ENCODE measurements at places on chromosomes 2 and 18.
A peak's percentile ranks its signal among the peaks of the same experiment; 100 is the strongest.

DNA sequence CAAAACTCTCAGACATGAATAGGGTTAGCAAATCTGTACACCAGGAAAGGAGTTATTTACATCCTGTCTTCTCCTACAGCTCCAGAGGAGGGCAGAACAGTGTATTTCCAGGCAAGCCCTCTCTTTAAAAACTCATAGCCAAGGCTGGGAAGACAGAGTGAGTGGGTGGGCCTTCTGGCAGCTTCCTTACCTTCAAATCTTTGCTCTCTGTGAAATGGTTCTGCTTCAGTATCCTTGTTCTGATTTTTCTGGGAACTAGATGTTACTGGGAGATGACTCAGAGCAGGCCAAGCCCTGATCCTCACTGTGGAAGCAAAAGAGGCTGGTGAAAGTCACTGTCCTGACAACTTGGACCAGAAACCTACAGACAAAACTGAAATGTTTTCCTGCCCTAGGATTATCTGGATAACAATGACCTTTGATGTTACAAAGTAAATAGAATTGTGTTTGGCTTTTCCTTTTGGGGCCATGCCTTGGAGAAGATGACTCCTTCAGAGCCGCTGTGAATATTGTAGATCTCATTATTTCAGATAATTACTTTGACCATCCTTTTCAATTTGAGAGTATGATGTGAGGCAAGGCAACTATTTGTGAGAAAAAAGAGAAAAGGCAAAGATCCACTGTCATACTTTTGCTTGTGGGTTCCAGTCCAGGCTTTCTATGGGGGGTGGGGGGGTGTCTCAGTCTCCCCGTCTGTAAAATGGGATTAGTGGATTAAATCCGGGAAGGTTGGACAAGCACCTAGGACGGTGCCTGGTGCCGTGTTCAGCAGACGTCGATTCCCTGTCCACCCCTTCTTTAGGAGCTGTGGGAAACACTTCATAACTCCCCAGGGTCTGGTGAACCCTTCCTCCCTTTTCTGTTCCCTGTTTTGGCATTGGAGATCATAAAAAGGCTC, 644 bp upstream of the QPCT start:
- no peak for DNase-seq

DNA sequence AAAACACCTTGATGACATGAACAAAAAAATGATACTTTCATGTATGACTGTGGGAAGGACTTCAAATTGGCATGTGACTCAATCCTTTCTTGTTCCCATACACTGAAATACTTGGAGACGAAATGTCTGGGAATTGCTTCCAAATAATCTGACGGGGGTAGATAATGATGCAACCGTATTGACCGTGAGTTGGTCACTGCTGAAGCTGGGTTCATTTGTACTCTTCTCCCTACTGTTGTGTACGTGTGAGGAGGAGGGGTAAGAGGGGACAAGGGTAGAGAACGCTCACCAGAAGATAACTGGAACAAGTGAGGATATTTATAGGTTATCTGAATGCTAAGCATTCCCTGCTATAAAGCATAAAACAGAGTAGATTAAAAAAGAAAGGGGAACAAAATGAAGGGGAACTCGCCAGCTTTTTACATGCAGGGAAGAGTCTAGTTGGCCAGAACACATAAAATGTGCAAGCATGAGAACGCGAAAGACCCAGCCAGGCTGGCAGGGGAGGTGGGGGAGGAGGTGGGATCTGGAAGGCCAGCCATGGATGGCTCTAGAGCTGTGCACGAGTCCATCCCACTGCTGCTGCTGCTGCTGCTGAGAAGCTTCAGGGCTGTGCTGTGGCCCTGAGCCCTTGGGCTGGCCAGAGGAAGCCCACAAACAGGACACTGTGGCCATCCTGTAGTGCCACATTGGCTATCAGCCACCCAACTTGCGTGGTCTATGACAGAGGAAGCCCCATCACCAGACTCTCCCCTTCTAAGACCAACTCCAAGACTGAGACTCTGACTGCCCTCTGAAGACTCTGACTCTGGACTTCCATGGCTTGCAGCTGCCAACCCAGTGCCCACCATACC, 15.2 kb upstream of the CETN1 start:
- DNase-seq, result no peak

- DNase-seq, result peak; percentile 89
These were observed 23.0 kb downstream of the DBI start for GRCh38 chr2:119389615-119390306.

GRCh38 chr2:58601017-58601416, 359.9 kb upstream of the FANCL start:
- DNase-seq, result no peak

DNA sequence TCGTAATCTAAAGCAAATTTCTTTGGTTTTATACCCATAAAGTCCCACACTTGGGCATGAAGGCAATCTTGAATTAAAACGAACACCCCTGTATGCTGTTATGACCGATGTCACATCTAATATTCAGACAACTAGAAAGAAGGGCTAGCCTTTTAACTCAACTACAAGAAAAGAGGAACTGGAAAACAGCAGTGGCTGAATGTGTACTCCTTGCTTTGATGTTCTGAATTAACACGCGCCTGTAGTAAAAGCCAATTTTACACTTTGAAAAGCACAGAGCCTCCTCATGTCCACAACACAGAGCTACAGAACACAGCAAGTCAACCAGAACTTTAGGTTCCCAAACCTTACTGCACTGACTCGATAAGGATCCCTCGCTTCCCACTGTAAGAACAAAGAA, 147.6 kb downstream of the HDAC4 start:
- no peak for DNase-seq

GRCh38 chr2:3041841-3042600, 335.6 kb downstream of the EIPR1 start:
- peak; percentile 62 for DNase-seq

DNA sequence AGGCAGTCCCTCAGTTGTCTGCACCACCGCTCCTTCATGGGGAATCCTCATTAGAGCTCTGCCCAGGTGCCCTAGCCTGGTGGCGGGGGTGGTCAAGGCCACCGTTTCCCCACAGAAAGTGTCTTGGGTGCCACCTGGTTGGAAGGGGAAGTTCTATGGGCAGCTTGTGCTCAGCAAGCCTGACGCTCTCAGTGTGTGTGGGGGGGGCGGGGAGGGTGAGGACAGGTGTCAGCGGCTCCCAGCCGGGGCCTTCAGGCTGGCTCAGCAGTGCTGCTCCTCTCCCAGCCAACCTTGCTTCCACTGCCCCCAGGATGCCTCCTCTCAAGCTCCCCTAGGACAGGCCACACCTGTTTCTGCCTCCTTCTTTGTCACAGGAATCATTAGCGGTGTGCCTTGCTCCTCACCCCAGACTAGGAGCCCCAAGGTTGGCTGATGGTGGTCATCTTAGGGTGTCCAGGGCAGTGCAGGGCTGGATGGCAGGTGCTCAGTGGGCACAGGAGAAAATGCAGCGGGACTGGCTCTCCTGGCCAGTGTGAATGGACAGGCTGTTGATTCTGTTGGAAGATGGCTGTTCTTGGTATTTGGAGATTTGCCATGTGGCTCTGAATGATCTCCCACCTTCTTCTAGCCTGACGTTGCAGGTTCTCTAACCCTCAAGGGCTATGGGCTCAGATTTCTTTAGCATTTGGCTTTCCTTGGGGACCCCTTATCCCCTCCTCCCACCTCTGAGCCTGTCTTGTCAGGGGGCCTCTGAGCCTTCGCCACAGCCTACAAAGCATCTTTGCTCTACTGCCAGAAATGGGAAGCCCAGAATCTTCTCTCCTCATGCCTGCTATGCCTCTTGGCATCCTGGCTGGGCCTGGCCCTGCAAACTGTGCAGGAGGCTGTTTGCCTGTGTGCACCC, 185.8 kb upstream of the HS6ST1 start:
- peak; percentile 65 for DNase-seq

DNA sequence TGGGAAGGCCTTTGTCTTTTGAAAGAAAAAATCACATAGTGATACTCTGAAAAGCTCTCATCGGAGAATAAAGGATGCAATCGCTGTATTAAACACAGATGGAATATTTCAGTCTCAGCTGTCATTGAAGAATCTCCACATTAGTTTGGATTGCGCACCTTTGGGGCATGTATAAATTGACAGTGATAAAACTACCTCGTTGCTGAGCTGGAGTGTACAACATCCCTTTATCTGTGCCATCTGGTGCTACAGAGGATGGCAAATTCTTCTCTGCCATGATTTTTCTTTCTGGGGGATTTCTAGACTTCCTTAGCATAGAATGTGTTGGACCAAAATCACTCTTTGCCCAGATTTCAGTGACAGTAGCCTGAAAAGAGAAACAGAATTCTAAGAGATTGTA, 185.3 kb downstream of the PARD3B start:
- DNase-seq, result no peak

DNA sequence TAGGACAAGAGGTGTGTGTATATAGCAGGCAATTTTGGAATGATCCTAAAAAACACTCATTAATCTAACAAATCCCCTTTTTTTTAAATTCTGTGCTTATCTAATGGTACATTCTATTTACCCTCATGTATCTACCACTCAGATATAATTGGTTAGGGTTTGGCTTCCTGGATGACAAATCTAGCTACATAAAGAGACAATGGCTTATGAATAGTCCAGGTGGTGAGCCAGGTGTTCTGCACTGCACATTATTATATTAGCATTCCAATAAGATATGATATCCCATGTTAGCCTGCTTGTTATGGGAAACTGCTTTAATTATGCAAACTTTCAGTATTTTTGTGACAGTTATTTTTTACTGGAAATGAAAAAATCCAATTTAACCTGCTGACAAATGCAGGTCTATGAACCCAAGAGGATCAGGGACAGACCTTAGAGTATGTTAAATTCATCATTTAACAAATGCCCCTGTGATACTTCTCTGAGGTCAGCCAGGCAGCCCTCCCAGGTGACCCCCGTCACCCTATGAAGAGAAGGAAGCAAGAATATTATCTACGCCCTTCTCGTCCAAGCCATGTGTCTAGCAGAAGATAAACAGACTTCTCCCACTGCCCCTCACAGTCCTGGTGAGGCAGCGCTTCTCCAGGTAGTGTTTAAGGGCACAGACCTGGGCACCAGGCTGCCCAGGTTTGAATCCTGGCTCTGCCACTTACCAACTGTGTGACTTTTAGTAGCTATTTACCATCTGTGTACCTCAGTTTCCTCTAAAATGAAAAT, 83.0 kb downstream of the ADD2 start:
- DNase-seq, result peak; percentile 6

GRCh38 chr2:118050386-118050785, 36.5 kb upstream of the CCDC93 start:
- DNase-seq, result no peak

DNA sequence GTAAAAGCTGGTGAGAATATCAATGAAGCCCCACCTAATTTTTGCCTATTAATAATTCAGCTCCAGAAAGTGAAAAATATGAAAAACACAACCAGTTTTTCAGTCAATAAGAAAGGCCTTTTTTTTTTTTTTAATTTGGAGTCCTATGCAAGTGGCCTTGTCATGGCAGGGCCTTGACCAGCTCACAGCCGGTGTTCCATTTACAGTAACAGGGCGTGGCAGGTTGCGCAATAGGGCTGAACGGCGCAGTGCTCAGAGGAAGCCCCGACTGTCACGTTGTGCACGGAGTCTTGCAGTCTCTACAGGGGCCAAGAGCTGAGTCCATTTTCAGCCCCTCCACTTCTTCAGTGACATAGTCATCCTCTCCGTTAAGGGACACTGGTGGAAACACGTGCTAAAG, 184.1 kb upstream of the FN1 start:
- peak; percentile 22 for DNase-seq

GRCh38 chr2:213013979-213014378, 137.4 kb downstream of the IKZF2 start:
- DNase-seq, result no peak

DNA sequence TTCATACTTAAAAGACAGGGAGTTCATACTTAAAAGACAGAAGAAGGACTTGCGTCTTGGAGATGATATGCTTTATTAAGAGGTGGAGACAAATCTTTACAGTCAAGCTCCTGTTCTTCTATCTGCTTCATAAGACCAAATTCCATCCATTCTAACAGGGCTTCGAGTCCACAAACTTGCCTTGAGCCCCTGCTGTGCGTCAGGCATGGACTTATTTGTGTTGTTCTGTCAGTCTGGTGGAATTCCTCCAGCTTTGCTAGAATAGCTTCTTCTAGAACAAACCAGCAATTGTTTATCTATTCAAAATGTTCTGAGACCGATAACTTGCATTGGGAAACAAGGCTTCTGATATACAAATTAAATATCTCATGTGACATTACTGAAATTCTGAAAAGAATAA, 73.9 kb upstream of the SOX11 start:
- DNase-seq, result no peak

- peak; percentile 85 for DNase-seq
These were observed 271.5 kb downstream of the AGAP1 start for GRCh38 chr2:235765181-235765820.

DNA sequence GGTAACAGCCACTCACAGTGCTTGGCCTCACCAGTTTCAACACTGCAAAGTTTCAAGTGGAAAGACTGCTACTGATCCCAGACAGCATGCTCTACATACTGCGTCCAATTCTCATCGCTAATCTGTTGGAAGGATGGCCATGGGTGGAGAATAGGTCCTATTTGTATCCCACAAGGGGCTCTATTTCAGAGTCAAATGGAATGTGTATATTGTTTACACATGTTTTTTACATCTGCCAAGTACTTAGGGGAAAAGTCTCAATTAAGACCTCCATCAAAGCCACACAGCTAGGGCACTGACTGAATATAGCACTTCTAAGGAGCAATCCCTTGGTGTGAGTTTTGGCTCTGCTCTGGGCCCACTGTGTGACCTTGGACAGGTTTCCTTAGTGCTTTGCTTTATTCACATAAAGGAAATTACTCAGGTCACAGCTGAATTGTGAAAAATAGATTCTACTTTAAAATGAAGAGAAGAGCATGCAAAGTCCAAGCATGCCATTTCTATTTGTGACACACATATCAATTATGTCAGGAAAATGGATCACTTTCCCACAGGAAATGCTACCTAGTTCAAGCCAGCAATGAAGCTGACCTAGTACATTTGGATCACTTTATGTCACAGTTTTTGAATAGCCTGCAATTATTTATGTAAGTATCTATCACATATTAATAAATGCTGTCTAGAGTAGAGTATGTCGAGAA, 112.9 kb upstream of the STK17B start:
- no peak for DNase-seq

DNA sequence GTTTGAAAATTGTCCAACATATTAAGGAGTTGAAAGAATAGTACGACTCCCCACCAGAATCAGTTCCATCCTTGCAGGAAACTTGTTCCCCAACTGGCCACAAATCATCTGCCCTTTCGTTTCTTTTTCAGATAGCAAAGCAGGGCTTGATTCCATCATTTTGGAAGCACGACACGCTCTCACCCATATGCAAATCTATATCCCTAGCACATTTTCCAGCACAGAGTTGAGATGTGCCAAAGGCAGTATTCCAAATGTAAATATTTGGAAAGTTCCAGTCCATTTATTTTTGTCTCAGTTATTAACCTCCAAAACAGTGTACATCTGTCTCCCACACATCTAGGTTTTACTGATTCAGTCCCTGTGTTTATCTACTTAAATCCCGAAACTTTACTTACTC, 128.8 kb upstream of the BCL2L11 start:
- no peak for DNase-seq

DNA sequence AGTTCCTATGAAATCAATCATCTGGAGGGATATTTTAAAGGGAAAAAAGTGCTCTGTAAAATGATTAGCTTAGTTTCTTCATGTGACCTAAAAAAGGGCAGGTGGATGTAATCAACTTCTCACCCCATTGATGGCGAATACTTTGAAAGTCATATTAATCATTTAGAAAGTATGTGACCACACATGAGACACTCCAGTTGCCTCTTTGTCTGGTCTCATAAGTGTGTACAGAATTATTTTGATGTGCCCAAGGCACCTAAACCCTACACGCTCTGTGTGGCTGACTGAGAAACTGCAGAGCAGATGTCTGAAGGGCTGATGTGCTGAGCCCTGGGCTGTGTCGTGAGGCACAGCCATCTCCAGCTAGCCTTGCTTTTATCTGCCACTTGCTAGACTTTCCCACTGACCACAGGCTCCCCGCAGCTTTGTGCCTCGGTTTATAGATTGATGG, 26.9 kb downstream of the SGPP2 start:
- DNase-seq, result no peak
